ENCODE measurements at places on chromosomes 3 and 15. TPM values are rescaled to one million over a fixed set of nuclear protein-coding genes. Genes with fewer than 3 reads are reported as not detected.

The SLC28A1 gene
- total RNA-seq: 0.09 TPM

GRCh38 chr3:21405671-21406667, 345.0 kb downstream of the ZNF385D start:
- no peak for DNase-seq

The RTP4 gene
- 1.8 TPM for total RNA-seq

- no peak for DNase-seq
Measured at GRCh38 chr3:175598740-175599139, 739.6 kb downstream of the NAALADL2 start.

The BMF gene
- total RNA-seq: 10.2 TPM

DNA sequence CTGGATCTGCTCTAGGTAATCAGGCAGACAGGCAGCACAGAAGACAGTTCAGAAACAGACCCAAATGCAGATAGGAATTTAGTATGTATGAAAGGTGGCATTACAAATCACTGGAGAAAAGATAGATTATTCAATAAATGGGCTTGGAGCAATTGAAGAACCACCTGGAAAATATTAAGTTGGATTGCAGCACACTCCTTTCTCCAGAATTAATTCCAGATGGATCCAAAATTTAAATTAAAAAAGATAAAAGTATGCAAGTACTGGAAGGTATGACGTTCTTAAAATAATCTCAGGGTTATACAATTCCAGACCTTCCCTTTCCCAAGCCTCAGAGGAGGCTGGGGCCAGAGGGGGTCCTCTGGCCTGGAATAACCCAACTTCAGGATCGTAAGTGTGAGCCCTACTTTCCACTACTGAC, 32.5 kb downstream of the HRH1 start:
- DNase-seq: no peak

- no peak for DNase-seq
Measured at GRCh38 chr3:71525391-71525790, 58.1 kb downstream of the FOXP1 start.

- no peak for DNase-seq
Measured at GRCh38 chr3:94070341-94070911, 7.6 kb downstream of the NSUN3 start.

The UBA7 gene
- total RNA-seq: 29.5 TPM

The SLC28A2 gene
- total RNA-seq: under 0.01 TPM

GRCh38 chr15:82647835-82648256, 683 bp upstream of the CPEB1 start:
- DNase-seq: no peak

- no peak for DNase-seq
Measured at GRCh38 chr15:72916897-72917296, 133.3 kb upstream of the ADPGK start.

The ZNF662 gene
- total RNA-seq: 3.9 TPM

DNA sequence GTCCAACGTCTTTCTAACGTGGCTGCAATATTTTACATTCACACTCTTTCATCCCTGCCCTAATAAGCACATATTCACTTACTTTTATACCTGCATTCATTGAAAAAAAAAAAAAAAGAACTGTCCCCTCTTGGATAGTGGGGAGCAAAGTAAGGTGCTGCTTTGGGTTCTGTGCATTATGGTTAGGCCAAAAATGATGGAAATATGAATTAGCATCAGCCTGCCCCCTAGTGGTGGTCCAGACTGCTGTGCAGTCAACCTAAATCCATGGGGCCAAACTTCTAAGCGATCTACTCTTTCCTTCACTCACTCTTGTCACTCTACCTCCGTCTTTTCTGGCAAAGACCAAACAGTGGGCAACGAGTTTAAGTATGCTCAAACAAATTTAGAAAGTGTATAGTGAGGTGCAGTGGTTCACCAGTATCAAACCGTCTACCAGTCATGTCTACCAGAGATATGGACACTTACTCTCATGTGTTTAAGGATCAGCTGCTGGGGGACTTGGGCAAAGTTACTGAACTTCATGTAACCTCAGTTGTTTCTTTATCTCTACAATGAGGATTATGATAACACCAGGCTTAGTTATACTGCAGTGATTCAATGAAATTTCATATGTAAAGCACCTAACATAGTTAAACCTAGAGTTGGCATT, 61.5 kb upstream of the GRM7 start:
- DNase-seq: peak; percentile 37

The KCNMB2 gene
- 0.08 TPM for total RNA-seq

GRCh38 chr15:22226034-22226790, 145.9 kb downstream of the OR4M2 start:
- no peak for DNase-seq

The SEMA3G gene
- total RNA-seq: 1.2 TPM

DNA sequence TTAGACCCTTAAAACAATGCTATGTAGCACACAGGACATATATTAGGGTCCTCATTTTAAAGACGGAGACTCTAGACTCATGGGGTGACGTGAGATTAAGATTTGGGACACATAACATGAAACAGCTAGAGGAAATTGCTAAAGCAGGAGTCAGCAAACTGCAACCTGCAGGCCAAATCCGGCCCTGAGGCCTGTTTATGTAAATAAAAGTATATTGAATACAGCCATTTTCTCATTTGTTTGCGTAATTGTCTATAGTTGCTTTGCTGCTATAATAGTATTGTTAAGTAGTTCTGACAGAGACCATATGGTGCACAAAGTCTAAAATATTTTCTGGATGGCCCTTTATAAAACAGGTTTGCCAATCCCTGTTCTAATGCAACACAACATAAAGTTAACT, 115.5 kb downstream of the TMCO5A start:
- no peak for DNase-seq

GRCh38 chr15:90873998-90874605, 5.7 kb downstream of the FURIN start:
- DNase-seq: peak; percentile 82

- DNase-seq: no peak
Measured at GRCh38 chr3:13529196-13530112, 19.5 kb upstream of the FBLN2 start.

GRCh38 chr15:50168783-50169411, 13.1 kb upstream of the SLC27A2 start:
- DNase-seq: no peak

The IMPG2 gene
- total RNA-seq: 0.37 TPM

DNA sequence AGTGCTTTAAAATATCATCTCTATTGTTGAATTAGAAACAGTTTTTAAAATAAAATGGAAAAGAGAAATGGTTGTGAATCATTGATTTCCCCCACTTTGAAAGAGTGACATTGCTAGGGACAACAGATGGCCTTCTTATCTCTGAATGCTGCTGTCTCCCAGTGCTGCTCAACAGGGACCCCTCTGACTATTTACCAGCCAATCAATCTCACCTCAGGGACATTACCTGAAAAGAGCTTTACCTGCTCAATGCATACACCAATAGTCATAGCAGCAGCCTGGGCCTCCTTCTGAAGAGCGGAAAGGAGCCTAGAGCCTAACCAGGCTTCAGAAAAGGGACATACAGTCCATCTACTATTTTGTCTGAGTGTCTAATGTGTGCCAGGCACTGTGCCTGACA, 162.8 kb downstream of the CGGBP1 start:
- no peak for DNase-seq

Data from liver (tissue), 10 donors.